ENCODE measurements at places on chromosomes 5 and 9.

GRCh38 chr9:113654605-113655428 lies 191.3 kb downstream of the RGS3 start:
- DNase-seq = no peak

DNA sequence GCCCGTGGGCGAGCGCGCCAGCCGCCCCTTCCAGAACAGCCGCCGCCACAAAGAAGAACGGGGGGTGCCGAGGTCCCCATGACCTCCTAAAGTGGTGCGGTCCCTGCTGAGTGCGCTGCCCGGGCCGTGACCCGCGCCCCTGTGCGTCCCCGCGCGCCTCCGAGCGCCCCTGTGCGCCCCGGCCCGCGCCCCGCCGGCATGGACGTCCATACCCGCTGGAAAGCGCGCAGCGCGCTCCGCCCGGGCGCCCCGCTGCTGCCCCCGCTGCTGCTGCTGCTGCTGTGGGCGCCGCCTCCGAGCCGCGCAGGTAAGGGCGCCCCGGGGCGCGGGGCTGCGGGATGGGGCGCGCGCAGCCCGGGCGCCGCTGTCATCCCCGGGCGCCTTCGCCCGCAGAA lies 384 bp downstream of the COL5A1 start:
- DNase-seq = no peak

DNA sequence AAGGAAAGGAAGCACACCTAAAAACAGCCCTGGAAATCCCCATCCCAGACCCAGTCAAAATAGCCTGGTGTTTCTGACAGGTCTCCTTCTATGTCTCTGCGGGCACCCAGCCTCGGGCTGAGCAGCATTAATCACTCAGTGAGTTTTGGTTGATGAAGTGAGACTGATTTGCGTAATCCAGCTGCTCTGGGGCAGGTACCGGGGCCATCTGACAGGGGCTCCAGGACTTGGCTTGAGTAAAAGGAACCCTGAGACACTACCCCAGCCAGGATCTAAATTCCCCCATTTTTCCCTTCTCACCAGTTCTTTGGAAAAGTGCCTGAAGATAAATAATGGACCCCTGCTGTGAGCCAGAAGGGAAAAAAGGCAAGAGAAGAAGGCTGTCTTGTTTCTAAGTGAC lies 596 bp downstream of the SLC28A3 start:
- DNase-seq = peak; percentile 50

DNA sequence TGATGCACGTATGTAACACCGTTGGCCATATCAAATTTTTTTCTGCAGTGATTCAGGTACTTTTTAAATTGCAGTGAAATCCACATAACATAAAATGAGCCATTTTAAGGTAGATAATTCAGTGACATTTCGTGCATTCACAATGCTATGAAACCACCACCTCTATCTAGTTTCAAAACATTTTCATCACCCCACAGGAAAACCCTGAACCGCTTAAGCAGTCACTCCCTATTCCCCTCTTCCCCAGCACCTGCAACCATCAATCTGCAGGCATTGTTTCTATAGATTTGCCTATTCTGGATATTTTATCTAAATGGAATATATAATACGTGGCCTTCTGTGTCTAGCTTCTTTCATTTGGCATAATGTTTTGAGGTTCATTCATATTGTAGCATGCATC lies 79.2 kb downstream of the BOD1 start:
- no peak for DNase-seq

DNA sequence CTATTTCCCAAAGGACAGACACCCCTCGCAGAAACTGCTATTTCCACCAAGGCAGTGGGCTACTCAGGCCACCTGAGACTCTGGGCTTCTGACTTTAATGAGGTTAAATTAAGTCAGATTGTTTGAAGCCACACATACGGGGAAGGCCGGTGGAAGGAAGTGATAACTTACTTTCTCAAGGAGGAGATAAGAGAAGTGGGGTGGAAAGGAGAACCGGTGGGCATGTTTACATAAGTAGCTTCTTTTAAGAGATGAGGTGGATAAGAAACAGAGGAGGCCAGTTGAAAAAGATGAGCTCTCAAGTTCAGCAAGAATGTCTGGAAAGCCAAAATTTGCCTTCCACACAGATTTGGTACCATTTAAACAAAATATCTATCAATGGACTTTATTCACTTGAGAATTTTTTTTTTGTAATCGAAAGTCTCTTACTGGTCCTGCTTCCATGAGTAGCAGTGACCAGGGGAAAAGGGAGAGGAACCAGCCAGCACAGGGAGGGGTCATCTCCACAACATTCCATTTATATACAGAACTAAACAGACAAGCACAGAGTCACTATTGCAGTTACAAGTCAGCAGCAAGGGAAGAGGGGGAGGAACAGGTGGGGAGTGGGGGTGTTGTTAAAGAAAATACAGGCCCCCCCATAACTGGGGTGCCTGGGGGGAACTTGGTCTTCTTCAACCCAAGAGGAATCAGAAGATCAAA lies 20.0 kb downstream of the CCDC125 start:
- no peak for DNase-seq

- DNase-seq = no peak
Observed at GRCh38 chr5:107764282-107764681, 93.5 kb upstream of the EFNA5 start.

DNA sequence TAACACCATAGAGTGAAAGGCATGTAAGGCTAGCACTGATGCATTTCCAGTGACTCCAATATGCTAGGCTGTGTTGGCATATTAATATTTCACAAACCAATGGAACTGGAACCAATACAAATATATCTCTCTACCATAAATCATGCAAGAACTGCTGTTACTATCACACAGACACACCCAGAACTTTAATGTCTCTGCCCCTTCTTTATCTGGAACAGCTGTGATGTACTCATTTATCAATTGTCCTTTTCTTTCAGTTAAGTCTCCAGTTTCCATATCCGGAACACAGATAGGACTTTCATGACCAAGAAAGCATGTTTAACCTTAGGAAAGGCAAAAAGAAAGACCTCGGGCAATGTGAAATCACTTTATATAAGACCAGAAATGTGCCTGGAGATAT lies 70.3 kb downstream of the SPTLC1 start:
- no peak for DNase-seq

GRCh38 chr5:133368916-133369783 lies 243.2 kb downstream of the FSTL4 start:
- DNase-seq = no peak

GRCh38 chr5:10460252-10460906 lies 18.7 kb downstream of the ROPN1L start:
- no peak for DNase-seq

DNA sequence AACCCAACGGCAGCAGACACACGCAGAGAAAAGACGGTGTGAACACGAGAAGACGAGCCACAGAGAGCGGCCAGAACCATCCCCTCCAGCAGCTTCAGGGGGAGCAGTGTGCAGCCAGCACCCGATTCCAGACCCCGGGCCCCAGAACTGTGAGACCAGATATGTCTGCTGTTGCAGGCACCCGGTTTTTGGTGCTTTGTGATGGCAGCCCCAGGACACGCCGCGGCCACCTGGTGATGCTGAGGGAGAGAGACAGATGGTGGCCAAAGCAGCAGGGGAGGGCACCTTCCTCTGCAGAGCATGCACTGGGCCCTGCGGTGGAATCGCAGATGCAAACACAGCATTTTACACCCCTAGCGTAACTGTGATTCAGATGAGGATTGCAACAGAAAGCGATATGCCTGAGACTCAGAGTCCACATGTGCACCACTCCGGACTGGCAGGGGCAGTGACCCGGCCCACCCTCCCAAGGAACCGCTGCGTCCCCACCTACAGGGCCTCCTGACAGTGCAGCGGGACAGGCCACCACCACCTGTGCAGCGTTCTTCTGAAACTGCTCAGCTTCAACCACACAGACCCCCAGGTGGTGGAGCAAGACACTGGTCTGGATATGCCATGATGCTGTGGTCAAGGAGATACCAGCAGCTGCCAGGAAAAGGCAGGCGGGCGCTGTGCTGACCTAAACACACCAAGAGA lies 24.0 kb downstream of the ZDHHC11B start:
- no peak for DNase-seq

DNA sequence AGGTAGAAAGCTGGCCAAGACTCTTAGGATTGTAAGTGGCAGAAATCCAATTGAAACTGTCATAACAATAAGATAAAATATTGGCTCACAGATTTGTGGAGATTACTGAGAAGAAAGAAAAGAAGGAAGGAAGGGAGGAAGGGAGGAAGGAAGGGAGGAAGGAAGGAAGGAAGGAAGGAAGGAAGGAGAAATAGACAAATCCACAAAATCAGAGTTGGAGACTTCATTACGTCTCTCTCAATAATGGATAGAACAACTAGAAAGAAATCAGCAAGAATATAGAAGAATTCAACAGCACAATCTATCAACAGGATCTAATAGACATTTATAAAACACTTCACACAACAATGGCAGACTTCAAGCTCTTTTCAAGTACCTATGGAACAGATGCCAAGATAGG lies 17.9 kb upstream of the PAM start:
- DNase-seq = no peak

GRCh38 chr9:92634712-92635605 lies 35.0 kb downstream of the IPPK start:
- DNase-seq = peak; percentile 22

DNA sequence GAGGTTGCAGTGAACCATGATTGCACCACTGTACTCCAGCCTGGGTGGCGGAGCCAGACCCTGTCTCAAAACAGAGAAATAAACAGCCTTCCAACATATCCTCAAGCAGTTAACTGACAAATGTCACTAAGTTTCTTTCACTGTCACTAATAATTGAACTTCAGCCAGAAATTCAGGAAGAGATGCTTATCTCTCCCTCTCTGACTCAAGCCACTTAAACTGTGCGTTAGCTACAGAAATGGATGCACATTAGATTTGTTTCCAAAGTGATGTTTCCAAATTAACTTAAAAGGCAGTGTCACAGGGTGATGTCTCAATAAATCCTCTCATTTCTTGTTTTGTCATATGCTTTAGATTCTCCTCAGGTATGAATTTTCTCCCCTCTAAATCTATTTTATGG lies 164.9 kb downstream of the KDM4C start:
- no peak for DNase-seq

GRCh38 chr9:134807716-134808446 lies 72.7 kb upstream of the FCN2 start:
- DNase-seq = no peak

DNA sequence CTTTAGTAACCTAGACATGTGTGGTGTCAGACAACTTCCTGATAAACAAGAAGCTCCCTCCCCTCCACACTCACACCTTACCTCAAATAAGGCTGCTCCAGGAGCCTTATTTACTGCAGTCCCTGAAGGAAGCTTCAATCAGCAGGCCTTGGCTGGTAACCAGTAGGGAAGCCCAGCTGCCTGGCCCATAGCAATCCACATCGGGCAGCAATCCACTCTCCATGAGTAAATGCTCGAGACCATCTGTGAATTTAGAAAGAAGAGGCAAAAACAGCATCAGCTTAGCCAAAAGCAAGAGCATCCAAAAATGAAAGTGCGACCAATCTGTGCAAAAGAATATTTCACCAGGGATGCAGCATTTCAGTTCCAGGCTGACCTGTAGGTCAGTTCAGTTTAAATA lies 213.3 kb upstream of the TUSC1 start:
- DNase-seq = no peak

DNA sequence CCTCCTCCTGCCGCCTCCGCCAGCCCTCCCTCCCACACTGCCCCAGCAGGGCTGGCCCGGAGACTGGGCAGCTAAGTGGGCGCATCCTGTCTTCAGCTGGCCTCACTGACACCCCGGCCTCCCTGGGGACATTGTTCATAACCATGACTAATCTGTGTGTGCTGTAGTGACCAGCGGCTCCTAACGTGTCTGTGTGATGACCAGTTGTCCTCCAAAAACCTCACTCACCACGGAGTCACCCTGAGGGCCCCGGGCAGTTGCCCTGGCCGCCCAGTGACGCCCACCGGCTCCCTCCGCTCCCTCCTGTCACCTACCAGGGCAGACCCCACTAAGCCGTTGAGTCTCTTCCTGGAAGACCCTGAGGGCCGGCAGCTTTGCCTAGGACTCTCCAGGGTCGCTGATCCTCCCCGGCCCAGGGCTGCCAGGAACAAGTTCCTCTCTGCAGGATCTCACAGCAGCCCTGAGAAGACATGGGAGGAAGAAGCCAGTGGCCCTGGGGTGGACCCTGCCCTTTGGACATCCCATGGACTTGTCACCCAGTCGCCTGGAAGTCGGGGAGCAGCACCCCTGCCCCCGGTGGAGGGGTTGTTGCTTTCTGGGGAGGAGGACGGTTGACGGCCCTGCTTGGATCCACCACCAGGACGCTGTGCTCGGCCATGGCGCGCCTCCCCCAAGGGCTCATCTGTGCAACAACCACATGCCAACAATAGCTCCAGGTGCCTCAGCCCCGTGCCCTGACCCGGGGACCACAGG lies 110.2 kb upstream of the LMX1B start:
- DNase-seq = no peak

GRCh38 chr9:109974918-109975276 lies 194.9 kb downstream of the PALM2AKAP2 start:
- no peak for DNase-seq

DNA sequence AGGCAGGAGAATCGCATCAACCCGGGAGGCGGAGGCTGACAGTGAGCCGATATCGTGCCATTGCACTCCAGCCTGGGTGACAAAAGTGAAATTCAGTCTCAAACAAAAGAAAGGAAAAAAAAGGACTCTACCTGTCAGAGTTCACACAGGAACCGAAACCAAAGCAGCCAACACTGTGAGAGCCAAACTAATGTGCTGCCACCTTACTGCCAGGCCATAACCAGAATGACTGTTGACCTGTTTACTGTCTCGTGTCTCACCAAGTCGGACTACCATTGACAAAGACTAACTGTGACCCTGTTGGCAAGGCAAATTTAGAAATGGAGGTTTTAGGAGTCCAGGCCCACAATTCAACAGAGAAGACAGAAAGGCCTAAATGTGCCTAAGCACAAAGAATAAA lies 112.4 kb downstream of the ANXA2R start:
- DNase-seq = no peak

GRCh38 chr5:176528301-176528700 lies 8.9 kb downstream of the RNF44 start:
- DNase-seq = no peak

- peak; percentile 85 for DNase-seq
Observed at GRCh38 chr9:99056886-99057664, 47.8 kb upstream of the TGFBR1 start.

DNA sequence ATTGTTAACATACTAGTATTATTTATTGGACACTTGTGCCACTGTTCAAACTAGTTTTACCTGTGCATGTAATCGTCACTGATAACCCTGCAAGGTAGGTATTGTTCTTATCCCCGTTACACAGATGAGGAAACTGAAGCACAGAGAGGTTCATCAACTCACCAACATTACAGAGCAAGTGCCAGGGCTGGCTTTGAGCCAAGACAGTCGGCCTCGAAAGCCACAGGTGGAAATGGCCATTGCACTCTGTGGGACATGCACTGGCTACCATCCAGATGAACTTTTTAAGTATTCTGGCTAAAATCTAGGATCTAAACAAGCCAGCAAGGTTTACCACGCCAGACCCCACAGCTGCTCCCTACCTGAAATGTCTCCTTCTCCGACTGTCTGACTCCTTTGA lies 57.9 kb downstream of the TEX10 start:
- no peak for DNase-seq

DNA sequence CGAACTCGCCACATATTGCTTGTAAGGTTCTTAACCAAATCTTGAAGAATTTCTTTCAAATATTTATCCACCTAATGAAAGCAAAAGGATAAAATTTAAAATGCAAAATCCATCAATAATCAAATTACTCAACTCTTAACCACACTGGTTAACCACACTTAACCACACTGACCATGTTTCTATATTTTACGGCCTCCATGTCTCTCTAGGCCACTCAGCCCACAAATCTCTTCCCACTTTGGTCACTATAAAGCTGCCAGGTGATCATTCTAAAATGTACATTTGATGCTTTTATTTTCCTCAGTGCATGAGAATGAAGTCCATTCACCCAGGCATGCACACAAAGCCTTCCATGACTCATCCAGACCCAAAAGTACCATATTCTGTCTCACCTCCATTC lies 56.4 kb upstream of the OR2K2 start:
- DNase-seq = no peak

Data from NCI-H226 (cell line).